Urothelium cell line (cell line): ENCODE measurements at places on chromosomes 12 and 14.
A peak's percentile ranks its signal among the peaks of the same experiment; 100 is the strongest.

DNA sequence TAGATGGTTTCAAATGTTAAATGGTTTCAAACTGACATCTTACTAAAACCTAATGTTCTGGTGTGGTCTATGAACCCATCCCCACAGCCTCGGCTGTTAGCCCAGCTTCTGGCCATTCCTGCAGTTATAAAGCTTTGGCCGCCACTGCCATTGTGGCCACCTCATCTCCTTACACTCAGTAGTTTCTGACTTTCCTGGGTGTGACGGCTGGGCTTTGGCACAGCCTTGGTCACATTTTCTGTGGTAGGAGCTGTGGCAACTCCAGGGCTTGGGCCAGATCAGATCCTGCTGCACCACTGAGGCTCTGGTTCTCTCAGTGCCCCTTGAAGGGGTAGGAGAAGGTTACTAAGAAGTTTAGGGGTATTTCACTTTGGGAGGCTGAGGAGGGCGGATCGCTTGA lies 84.2 kb upstream of the STXBP6 start:
- no peak for DNase-seq

- DNase-seq, result no peak
These were observed 201.5 kb upstream of the MYL2 start for GRCh38 chr12:111121840-111122239.

GRCh38 chr12:105234197-105234596 lies 1.8 kb downstream of the APPL2 start:
- DNase-seq, result no peak

DNA sequence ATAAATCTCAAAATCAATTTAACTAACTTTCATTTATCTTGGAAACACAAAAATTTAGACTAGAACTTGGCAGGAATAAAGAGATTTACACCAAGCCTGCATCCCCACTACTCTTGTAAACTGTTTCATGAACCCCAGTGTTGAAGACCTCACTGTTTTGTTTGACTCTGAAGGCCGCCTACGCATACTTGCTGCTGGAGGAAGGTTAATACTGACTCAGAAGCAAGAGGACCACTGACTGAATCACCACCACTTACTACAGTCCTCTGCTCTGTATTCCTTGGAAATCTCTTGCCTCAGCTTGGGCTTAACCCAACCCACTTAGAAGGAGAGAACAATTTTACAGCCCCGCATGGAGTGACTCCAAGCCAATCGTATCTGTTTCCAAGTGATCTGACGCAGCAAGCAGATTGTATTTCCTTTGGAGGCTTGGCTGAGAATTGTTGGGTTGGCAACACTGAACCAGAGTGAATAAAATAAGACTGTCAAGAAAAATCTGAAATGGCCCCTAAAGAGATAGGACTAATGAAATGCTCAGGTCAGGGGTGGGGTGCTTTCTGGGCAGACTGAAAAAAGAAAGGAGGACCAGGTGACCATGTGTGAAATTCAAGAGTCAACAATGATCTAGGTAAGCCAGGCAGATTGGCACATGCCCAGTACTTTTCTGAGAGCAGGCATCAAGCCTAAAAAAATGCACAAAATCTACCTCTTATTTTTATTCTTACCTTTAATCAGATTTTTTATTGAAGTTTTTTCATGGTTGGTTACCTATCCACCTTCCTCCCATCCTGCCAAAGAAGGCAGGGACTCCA lies 248.6 kb downstream of the ZFP36L1 start:
- DNase-seq, result peak; percentile 81

DNA sequence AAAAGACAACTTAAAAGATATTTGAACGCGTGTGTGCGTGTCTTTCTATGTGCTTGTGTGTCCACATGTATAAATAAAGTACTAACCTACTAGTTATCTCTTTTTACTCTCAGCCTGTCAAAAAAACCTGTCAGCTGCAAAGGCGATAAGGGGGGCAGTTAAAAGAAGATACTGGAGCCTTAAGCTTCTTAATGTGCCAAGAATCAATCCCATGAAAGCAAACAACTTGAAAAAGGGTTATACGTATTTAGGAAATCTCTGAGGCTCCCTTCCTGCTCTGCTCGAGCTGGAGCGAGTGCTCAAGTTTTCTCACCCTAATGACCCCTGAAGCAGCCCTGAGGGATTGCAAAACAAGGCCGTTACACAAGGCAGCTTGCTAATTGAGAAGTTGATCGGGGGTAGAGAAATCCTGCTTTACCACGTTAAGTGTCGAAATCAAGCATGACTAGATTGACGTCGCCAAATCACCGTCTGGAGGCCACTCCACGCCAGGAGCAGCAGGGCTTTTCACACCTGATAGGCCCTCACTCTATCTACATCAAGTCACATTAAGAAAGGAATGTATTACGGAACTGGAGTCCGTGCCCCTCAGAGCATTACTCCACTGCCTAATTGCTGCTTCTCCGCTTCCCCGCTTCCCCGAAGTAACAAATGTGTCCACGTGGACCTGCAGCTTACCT lies 32.4 kb downstream of the LMO3 start:
- no peak for DNase-seq

GRCh38 chr14:68810173-68811153 lies 17.6 kb upstream of the ZFP36L1 start:
- no peak for DNase-seq

GRCh38 chr12:98262902-98263301 lies 252.5 kb upstream of the TMPO start:
- DNase-seq, result no peak

DNA sequence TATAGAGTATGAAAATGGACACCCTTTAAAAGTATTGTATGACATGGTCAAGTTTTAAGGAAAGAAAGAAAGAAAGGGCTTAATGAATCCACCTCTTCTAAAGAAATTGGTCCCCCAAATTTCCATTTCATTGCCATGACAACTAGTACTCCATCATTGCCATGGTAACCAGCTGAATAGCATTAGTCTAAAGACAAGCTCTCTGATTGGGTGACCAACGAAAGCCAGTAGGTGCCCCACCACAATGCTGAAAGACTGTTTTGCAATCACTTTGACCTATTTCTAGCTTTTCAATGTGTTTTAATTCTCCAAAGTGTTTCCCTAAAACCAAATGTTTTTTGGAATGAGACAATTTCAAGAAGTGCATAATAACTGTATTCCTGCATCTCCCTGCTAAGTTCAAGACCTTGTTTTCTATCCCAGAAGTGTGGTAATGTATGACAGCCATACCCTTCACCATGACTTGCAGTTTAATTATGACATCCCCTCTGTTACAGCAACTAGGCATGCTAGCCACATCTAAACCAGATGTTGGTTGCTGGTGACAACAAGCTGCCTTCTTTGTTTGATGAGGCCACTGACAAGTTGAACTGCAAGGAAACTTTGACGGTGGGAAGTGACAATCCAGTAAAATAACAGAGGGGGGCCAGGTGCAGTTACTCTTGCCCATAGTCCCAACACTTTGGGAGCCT lies 46.7 kb downstream of the KICS2 start:
- no peak for DNase-seq

DNA sequence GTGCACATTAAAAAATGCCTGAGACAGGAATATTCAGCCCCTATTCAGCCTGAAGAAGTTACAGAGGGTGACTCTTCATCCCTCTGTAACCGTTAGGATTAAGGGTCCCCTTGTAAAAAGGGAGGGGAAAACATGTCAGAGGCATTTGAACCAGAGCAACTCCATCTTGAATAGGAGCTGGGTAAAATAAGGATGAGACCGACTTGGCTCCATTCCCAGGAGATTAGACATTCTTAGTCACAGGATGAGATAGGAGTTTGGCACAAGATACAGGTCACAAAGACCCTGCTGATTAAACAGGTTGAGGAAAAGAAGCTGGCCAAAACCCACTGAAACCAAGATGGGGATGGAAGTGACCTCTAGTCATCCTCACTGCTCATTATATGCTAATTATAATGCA lies 19.9 kb upstream of the MDM1 start:
- DNase-seq, result no peak

GRCh38 chr12:117047810-117048584 lies 51.2 kb downstream of the TESC start:
- DNase-seq, result peak; percentile 68

- DNase-seq, result no peak
These were observed 39.5 kb upstream of the YAF2 start for GRCh38 chr12:42277396-42278127.

- DNase-seq, result no peak
These were observed 57.3 kb downstream of the MAX start for GRCh38 chr14:65045006-65045405.

GRCh38 chr12:118188690-118189371 lies 52.9 kb downstream of the PEBP1 start:
- no peak for DNase-seq

GRCh38 chr14:50953502-50953901 lies 9.2 kb upstream of the PYGL start:
- DNase-seq, result no peak

GRCh38 chr14:54662491-54663133 lies 95.7 kb downstream of the SAMD4A start:
- no peak for DNase-seq

DNA sequence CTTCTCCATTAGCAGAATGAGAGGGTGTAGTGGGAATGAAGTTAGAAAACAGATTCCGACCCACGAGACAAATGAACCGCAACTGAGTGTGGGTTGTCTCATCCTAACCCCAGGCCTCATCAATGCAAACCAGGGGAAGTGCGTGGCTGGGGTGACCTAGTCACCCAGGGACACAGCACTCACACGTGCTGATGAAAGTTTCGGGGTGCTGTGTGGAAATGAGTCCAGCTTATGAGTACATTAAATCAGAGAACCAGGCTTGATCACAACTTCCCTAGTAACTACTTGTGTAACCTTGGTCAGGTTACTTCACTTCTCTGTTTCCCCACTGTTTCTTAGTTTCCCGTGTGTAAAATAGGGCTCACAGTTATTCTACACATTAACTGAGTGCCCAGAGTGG lies 95.4 kb upstream of the CDKN3 start:
- no peak for DNase-seq

DNA sequence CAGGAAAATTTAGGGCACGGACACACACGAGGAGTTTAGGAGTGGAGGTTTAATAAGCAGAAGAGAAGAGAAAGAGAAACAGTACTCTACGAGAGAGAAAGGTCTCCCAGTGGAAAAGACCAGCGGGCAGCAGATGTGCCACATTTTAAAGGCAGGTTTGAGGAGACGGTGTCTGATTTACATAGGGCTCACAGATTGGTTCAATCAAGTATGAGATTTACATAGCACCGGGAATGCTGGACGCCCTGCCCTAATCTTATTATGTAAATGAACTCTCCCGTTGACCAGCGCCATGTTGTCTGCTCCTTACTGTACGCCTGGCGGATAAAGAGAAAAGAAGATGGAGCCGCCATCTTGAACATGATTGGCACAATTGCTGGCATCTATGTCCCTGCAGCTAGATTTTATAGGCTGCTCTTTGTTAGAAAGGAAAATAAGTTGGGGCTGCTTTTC lies 17.9 kb downstream of the NFKBIA start:
- no peak for DNase-seq

GRCh38 chr14:77782202-77782601 lies 17.7 kb upstream of the ADCK1 start:
- DNase-seq, result no peak

- no peak for DNase-seq
These were observed 49.8 kb downstream of the NTS start for GRCh38 chr12:85923767-85924331.

DNA sequence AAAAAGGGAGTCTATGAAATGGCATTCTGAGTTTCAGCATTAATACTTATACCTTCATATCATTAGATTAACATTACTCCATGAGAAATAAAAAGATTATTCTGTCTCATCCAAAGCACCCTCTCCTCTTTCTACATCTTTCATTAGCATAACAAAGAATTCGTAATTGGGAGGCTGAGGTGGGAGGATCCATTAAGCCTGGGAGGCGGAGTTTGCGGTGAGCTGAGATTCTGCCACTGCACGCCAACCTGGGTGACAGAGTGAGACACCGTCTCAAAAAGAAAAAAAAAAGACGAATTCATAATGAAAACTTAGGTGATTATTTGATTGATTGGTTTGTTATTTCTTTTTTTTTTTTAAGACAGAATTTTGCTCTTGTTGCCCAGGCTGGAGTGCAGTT lies 1.8 kb upstream of the CDK17 start:
- no peak for DNase-seq

GRCh38 chr12:96213869-96214268 lies 19.7 kb downstream of the ELK3 start:
- no peak for DNase-seq

DNA sequence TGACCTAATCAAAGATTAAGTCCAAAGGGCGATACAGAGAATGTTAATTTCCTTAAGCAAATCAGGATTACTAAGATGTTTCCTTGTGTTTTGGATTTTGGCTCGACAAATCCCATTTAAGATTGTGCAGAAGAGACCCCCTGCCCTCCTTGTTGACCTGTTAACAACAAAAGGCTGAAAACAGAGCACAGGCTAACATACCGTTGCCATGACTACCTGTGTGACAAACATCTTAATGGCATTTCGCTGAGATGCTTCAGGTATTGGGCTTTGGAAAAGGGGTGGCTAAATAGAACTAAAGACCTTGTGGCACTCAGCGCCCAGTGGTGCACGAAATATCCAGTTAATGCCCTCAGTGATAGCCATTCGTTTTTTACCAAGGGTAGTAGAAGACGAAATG lies 1532.3 kb upstream of the TMEM132C start:
- no peak for DNase-seq

DNA sequence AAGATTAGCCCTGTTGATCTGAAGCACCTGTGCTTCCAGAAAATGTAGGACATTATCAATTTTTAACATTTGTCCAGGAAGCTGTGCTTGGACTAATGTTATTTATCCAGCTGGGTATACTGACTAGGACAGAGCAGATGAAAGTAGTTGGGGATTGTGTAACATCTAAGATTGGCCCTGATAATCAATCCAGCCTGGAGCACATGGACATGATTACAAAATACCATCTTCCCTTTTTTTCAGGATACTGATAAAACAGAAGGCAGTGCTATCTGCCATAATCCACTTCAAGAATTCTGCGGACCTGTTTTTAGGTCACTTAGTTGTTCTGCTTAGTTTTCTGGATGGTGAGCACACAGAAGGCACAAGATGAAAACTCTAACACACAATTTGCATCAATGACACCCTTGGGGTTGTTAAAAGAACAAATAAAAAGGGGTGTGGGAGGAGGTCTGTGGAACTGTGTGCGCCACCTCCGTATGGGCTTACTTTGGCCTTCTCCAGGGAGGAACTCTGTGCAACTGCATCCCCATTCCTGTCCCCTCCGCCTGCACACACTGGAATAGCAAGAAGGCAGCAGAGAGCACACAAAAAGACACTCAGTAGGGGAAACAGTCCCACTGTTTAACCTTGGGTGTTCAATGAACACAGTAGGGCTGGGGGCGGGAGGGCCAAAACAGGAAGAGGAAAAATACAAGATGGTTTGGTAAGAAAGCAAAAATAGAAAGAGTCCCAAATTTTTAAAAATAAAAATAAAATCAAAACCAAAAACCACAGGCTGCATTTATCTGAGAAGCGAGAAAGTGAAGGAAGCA lies 31.1 kb upstream of the DUSP6 start:
- no peak for DNase-seq

GRCh38 chr12:127146991-127147718 lies 1119.8 kb upstream of the TMEM132C start:
- no peak for DNase-seq
